ENCODE measurements at places on chromosomes 2 and 18. TPM values are rescaled to one million over a fixed set of nuclear protein-coding genes. Genes with fewer than 3 reads are reported as not detected.

GRCh38 chr2:119241205-119241532, 17.5 kb downstream of the STEAP3 start:
- no peaks in the 10 kb centered on the region for H3K4me1 ChIP-seq
- H3K27me3 ChIP-seq: no peaks in the 10 kb centered on the region
- no peak overlapping the region for H3K4me3 ChIP-seq
- H3K36me3 ChIP-seq: no peaks in the 10 kb centered on the region
- no peak overlapping the region for H3K27ac ChIP-seq

- no peaks in the 10 kb centered on the region for H3K27me3 ChIP-seq
- no peak overlapping the region for H3K27ac ChIP-seq
- no peaks in the 10 kb centered on the region for H3K36me3 ChIP-seq
- no peak overlapping the region for H3K4me3 ChIP-seq
These were observed 167.8 kb upstream of the FOSL2 start for GRCh38 chr2:28224648-28225472.

- no peaks in the 10 kb centered on the region for H3K27me3 ChIP-seq
- H3K4me1 ChIP-seq: no peaks in the 10 kb centered on the region
- no peak overlapping the region for H3K4me3 ChIP-seq
- no peak overlapping the region for H3K27ac ChIP-seq
These were observed 60.6 kb downstream of the DIPK1C start for GRCh38 chr18:74396171-74397169.

DNA sequence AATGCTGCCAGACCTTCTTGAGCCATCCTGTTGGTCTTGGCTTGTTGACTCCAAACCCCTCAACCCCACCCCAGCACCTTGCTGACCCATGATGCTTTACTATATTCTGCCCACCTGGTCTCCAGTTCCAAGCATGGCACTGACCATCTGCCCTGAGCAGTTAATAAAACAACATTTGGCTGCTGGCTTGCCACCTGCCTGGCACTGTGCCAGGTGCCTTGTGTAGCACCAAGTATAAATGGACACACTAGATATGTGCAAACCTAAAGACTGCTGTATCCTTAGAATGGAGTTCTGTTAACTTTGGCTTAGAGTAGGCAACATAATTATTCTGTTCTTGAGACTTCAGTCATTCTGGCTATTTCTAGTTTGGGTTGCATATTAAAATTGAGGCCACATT, 91.4 kb downstream of the ACSL3 start:
- H3K27me3 ChIP-seq: no peaks in the 10 kb centered on the region
- no peak overlapping the region for H3K27ac ChIP-seq
- no peaks in the 10 kb centered on the region for H3K4me1 ChIP-seq
- DNase-seq: no peak
- no peak overlapping the region for H3K4me3 ChIP-seq

GRCh38 chr18:61064911-61065310, 268.3 kb upstream of the CDH20 start:
- no peaks in the 10 kb centered on the region for H3K4me1 ChIP-seq
- H3K27ac ChIP-seq: no peak overlapping the region
- H3K36me3 ChIP-seq: no peaks in the 10 kb centered on the region
- no peaks in the 10 kb centered on the region for H3K27me3 ChIP-seq

- no peaks in the 10 kb centered on the region for H3K27me3 ChIP-seq
- H3K27ac ChIP-seq: no peak overlapping the region
- H3K4me1 ChIP-seq: no peaks in the 10 kb centered on the region
- DNase-seq: no peak
- H3K36me3 ChIP-seq: no peaks in the 10 kb centered on the region
- no peak overlapping the region for H3K4me3 ChIP-seq
These were observed 51.3 kb downstream of the C2orf76 start for GRCh38 chr2:119315241-119315925.

DNA sequence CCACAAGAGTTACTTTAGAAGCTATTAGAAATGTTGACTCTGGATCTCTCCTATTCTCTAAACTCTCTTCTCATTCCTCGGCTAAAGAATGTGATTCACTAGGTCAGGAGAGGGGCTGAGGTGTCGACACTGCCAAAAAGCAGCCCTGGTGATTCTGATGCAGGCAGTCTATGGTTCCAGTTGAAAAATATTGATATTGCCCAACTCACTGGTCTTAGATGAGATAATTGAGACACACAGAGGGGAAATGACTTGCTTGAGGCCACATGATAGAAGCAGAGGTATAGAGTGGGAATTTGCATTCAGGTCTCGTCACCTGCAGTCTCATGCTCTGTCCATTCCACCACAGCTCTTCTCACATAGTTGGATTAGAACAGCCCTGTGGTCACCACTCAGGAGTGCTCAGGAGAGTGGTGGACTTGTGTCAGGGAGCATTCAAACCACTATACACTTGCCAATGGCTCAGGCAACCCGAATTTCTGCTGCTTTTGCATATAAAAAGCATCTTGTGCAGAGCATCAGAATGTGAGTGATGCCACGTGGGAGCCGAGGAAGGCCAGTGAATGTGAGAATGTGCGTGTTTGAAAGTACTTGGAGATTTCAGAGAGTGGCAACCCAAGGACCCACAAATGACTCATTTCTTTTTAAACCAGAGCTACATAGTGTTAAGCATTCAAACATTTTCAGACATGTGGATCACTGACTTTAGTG, 65.1 kb upstream of the CTLA4 start:
- H3K4me3 ChIP-seq: no peak overlapping the region
- DNase-seq: no peak
- no peaks in the 10 kb centered on the region for H3K27me3 ChIP-seq
- H3K27ac ChIP-seq: no peak overlapping the region

- peak; percentile 52 for DNase-seq
- H3K4me3 ChIP-seq: peak overlapping the region; percentile 6
- H3K36me3 ChIP-seq: no peaks in the 10 kb centered on the region
- H3K4me1 ChIP-seq: peaks cover 4% of the 10 kb centered on the region
- H3K27ac ChIP-seq: no peak overlapping the region
- H3K27me3 ChIP-seq: no peaks in the 10 kb centered on the region
These were observed 241.8 kb upstream of the RAB12 start for GRCh38 chr18:8367217-8367988.

GRCh38 chr18:23302511-23302850, 150.6 kb upstream of the RIOK3 start:
- no peaks in the 10 kb centered on the region for H3K4me1 ChIP-seq
- H3K27ac ChIP-seq: no peak overlapping the region
- H3K36me3 ChIP-seq: no peaks in the 10 kb centered on the region
- H3K27me3 ChIP-seq: no peaks in the 10 kb centered on the region

DNA sequence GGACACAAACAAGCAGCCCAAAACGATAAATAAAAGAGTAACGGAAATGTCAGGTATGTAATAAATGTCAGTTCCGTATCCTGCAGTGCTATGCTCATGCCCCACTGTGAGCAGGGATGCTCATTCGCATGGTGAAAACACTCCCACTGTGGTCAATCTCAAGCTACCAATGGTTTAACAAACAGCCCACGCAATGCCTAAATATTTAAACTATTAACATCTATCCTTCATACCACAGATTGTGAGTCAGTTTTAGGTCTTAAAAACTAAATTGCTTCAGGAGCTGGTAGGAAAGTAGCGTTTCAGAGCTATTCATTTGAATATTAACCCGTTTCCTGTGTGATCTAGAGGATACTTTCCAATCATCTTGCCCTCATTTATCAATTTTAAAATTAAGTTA, 207.4 kb downstream of the TCF4 start:
- no peaks in the 10 kb centered on the region for H3K4me1 ChIP-seq
- no peak overlapping the region for H3K27ac ChIP-seq
- no peaks in the 10 kb centered on the region for H3K36me3 ChIP-seq
- no peak for DNase-seq

DNA sequence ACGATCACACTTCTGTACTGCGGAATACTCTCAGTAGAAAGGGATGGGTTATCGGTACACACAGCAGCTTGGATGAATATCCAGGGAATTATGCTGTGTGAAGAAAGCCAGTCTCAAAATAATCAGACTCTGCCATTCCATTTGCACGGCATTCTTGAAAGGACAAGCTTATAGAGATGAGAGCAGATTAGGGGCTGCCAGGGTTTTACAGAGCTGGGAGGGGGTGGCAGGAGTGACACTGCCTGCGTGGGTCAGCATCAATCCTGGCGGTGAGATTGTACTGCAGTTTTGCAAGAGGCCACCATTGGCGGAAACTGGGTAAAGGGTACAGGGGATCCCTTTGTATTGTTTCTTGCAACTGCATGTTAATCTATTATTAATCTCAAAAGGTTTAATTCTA, 16.6 kb downstream of the KCNG2 start:
- no peaks in the 10 kb centered on the region for H3K27me3 ChIP-seq
- H3K27ac ChIP-seq: no peak overlapping the region
- H3K4me1 ChIP-seq: no peaks in the 10 kb centered on the region
- no peak for DNase-seq

FABP1 gene
- total RNA-seq: 574 TPM

MYCN gene
- 0.32 TPM for total RNA-seq

TNFAIP6 gene
- total RNA-seq: 0.15 TPM
